ENCODE measurements at places on chromosomes 1 and 21. TPM values are rescaled to one million over a fixed set of nuclear protein-coding genes. Genes with fewer than 3 reads are reported as not detected.

DNA sequence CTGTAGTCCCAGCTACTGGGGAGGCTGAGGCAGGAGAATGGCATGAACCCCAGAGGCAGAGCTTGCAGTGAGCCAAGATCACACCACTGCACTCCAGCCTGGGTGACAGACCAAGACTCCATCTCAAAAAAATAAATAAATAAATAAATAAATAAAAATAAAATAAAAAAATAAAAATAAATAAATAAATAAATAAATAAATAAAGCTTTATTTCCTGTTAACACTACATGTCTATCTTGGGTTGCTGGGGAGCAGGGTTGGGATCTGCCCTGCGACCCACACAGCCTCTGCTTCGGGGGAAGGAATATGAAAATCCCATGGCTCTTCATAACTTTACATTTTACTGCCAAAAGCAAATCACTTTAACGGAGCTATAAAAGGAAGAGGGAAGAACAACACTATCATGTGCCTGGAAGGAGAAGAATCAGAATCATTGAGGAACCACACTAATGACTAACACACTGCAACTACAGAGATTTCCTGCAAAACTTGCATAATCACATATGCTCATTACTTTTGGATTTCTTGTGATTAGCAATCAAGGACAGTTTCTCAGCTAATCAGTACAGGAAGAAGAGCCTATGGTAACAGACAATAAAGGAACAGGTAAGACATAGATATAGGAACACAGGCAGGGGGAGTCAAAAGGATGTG is 72.8 kb upstream of the CD55 start:
- no peak for DNase-seq

- no peak for DNase-seq
These were observed 29.7 kb downstream of the EPHA2 start for GRCh38 chr1:16126160-16126559.

DNA sequence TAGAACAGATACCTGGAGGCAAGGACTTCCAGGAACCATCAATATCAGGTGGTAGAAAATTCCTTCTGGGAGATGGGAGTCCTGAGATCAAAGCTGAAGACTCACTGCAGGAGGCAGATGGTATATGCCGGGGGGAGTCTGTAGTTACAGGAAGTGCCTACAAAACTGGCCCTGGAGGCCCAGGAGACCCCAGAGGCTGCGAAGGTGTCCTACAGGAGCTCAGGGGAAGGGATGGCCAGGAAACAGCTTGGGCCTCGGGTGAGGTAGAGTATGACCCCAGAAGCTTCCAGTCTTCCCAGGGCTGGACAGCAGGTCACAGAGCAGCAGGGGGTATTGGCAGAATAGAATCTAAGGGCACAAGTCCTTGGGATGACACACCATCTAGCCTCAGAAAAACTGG is 16.4 kb downstream of the IGFN1 start:
- no peak for DNase-seq

GRCh38 chr1:183946320-183946613 is 91.3 kb downstream of the COLGALT2 start:
- DNase-seq: no peak

GRCh38 chr1:204128964-204129896 is 22.6 kb downstream of the ETNK2 start:
- DNase-seq: peak; percentile 47

DNA sequence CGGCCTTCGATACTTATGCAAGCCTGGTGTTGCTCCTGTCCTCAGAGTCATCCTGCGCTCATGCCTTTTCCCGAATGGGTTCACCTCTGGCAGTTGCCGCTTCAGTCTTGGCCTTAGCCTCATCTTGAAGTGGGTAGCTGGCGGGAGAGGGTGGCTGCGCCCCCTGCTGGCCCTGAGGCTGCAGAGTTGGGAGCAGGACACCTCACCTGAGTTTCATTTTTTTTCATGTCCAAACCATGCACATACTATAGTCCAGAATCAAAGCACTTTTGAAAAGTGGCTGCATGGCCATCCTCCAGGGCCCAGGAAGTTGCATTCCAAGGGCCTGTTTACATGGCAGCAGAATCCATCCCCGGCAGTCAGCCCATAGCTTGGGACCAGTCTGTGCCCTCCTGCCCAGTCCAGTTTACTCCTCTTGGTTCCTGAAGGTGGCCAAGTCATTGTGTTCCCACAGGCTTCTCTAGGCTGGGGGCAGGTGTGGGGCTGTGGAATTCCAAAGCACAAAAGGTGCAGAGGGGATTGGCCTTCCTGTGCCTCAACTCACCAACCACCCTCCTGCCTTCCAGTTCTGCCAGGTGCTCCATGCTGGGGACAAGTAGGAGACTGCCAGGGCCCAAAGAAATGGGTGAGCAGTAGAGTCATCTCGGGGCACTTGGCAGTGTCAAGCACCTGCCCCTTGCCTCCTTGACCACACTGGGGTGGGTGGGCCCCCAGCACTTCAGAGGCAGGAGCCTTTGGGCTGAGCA is 44.0 kb downstream of the YARS1 start:
- DNase-seq: peak; percentile 80

- DNase-seq: no peak
These were observed 97.4 kb downstream of the PRDM16 start for GRCh38 chr1:3166206-3166918.

Gene KPNA6
- total RNA-seq: 17.2 TPM

Gene ERICH3
- under 0.01 TPM for total RNA-seq

GRCh38 chr1:201538612-201539551 is at the start of gene NAV1:
NAV1 (plus strand) TSS chr1:201539127; CDS start chr1:201622885, 83,758 bp downstream.
- DNase-seq: peak; percentile 42

DNA sequence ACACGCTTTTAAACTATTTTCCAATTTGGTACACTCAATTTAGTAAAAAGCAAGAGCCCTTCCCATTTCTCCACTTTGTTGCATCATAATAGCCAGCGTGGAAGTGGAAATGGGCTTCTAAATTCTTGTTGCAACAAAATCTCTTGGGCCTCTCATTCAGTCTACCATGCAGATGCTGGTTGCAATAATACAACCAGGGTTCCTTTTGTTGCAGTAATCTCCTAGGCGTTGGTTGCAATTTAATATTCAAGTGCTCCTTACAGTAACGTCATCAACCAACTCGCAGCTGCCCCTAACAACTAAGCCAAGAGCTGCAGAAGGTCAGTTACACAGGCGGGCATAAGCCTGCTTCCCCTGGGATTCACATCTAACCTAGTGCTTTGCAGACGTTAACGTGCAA is 2.7 kb upstream of the HDGF start:
- DNase-seq: no peak

GRCh38 chr21:32516756-32517649 is 68.3 kb downstream of the TCP10L start:
- peak; percentile 11 for DNase-seq

DNA sequence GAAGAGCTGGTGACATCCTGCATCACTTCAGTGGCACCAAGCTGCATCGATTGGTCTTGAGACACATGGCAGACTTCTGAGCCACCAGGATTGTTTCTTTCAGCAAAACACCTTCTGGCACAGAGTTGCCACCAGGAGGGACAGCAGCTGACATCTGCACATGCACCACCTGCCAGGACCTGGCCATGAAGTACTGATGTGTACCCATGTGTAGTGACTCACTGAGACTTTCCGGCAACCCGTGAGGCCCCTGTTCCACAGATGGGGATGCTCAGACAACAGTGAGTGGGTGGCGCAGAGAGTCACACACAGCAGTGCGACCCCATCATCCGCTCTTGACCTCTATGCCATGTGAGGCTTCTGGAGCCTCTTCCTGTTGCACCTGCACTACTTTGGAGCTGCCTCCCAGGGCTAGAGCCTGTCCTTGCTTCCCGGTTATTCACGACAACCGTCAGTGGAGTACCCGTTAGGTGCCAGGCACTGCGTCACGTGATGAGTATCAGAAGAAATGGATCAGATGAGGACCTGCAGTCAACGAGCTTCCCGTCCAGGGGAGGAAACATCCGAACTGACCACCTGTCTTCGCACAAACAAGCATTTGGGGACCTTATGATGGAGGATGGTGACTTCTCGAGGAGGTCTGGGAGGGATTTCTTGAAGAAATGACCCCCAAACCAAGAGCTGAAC is 80.5 kb upstream of the VAMP3 start:
- DNase-seq: no peak

DNA sequence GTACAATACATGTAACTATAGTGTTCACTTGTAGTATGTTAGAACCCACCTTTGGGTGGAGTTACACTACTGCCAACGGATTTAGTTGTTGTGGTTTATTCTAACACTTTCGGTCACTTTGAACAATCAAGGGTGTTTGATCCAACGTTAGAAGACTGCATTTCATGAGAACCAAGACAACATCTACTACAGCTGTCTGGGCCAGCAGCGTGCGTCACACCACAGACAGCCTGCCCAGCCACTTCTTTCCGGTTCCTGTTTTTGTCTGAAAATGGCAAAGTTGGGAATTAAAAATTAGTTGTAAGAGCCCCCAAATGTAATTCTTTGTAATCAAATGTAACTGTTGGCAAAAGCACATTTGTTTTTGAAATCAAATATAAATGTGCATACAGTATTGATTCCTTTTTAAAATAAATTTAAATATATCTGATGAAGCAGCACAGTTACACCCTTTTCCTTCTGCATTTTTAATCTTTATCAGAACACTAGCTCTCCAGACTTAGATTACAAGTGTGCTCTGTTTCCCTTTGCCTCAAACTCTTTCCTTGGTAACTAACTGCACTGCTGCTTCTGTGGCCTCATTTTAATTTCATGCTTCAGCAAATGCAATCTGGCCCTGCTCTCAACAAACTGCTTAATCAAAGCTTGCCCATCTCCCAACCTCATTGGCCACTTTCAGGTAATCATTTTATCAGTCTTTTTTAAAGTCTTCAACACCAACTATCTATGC is 86.6 kb upstream of the DPH5 start:
- DNase-seq: peak; percentile 90

Data from hematopoietic multipotent progenitor cell (in vitro differentiated cells).